ENCODE measurements at places on chromosomes 6 and 20.

DNA sequence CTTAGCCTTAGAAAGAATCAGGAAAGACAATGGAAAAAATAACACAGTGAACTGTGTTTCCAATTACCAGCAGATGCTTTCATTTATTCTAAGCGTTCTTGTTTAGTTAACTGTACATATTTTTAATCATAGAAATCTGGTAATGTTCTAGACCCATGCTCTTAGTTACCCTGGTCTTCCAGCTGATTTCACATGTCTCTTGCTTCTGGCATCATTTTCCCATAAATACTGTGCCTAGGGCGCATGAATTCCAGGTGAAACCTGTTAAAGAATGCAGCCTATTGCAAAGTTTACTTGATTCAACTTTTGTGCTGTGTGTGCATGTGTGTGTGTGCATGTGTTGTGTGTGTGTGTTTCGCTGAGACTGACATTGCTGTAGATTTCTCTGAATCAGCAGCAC lies 178.6 kb downstream of the PDE7B start:
- no peak for DNase-seq

- no peak for DNase-seq
These were observed 51.8 kb downstream of the CDH26 start for GRCh38 chr20:60009826-60010616.

GRCh38 chr20:61797200-61797599 lies 268.5 kb downstream of the TAF4 start:
- no peak for DNase-seq

DNA sequence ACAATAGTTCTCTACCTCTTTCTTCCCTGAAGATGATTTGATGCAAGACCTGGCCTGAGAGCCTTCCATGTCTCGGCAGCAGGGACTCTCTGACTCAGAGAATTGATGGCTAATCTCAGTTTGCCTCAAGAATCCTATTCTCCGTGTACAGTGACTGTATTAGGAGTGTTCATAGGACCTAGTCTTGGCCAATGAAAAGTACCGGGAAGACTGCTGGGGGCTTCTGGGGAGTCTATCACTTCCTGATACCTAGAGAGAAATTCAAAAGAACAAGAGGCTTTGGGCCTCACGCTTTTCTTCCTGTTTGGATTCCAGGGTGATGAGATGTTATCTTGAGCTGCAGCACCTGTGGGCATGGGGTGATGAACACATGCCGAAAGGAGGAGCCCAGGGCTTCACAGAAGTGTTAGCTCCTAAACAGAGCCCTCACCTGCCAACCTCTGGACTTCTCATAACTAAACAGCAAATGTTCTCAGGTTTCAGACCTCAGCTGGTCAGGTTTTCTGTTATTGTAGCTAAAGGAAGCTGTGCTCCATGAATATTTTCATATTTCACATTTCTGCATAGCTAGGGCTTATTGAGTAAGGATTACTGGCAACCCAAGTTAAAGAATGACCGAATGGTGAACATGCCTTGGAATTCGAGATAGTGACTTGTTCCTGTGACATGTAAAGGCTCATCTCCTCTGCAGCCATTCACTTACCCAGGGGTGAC lies 323.1 kb upstream of the AGPAT4 start:
- DNase-seq, result no peak

GRCh38 chr6:66289889-66290288 lies 582.9 kb upstream of the EYS start:
- DNase-seq, result no peak

- peak; percentile 58 for DNase-seq
These were observed 8.5 kb downstream of the ARG1 start for GRCh38 chr6:131581523-131581922.

- no peak for DNase-seq
These were observed 6.6 kb upstream of the KIF13A start for GRCh38 chr6:17994019-17994418.

DNA sequence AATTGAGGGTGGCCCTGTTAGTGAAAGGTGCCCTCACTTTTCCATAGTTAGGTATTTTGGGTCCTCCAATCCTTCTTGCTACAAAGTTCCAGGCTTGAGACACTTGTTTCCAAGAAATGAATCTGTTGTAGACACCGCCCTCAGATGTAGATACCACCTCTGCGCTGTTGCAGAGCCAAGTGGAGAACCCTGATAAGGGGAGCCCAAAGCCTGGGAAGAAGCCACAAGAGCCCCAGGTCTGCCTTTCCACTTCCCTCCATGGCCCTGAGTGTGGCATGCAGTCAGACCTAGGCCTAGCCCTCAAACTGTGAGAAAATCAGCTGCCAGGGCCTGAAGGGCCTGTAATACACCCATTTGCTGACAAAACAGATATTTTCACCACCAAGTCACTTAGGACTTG lies 37.1 kb downstream of the DTD1 start:
- DNase-seq, result no peak

GRCh38 chr6:83889621-83890020 lies 30.1 kb downstream of the CYB5R4 start:
- DNase-seq, result no peak

DNA sequence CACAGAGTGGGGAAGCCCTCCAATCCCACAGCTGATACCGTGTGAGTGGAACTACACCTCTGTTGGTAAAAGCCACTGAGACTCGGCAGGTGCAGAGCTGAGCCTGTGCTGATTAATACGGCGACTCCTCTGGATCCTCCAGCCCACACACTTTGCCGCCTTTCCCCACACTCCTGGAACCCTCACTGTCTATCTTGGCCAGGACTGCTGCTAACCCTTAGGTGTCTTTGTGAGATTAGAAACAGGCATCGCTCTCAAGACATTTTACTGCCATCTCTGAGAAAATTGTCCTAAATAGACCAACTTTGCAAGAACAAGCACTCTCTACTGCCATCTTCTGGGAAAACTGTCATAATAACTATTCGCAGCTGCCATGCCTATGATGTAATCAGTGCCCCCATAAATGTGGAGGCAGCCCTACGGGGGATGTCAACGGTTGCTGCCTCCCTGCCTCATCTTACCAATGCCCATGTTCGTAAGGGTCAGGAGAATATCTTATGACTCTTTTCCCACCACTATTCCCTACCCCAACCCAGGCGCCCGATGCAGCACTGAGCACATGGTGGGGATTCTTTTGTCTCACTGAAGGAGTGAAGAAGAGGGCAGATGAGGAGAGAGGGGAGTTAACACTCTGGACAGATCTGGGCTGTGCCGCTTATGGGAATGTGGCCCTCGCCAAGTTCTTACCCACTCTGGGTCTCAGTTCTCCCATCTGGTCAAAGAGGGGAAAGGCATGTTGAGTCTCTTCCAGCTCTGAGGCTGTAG lies 26.1 kb upstream of the KCNB1 start:
- DNase-seq, result peak; percentile 13

Data from HL-60 (cell line).